ENCODE measurements at places on chromosomes 7 and 10.

GRCh38 chr10:61097026-61097425, 153.0 kb upstream of the RHOBTB1 start:
- DNase-seq = no peak

DNA sequence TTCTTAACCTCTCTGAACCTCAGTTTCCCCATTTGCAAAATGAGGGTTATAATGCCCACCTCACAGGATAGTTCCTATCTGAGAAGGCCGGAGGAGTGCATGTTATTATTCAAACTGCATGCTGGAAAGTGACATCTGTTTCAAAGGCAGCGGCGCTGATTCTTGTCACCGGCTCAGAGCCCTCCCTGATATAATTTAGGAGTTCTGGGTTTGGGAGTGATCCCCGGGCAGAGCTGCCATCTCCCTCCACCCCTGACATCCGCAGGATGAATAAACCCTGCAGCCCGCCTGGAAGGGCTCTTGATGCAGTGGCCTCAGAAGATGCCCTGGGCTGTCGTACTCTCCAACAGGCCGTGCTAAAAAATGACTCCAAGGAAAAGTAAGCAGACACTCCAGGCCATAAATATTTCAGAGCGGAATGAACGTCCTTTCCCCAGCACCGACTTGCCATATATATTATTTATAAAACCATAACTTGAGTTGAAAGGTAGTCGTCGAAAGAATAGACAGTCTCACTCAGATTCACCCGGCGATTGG, 47.0 kb upstream of the MYL10 start:
- DNase-seq = no peak

GRCh38 chr10:89183571-89183970, 23.5 kb downstream of the CH25H start:
- DNase-seq = no peak

- no peak for DNase-seq
Measured at GRCh38 chr10:71367271-71367670, 29.4 kb upstream of the CDH23 start.

- DNase-seq = no peak
Measured at GRCh38 chr10:126702181-126702580, 31.7 kb upstream of the C10orf90 start.

GRCh38 chr10:114266521-114266920, 27.5 kb downstream of the VWA2 start:
- no peak for DNase-seq

- DNase-seq = no peak
Measured at GRCh38 chr10:124127965-124128810, 34.8 kb upstream of the CHST15 start.

GRCh38 chr7:111224354-111225231, 133.7 kb downstream of the LRRN3 start:
- no peak for DNase-seq

DNA sequence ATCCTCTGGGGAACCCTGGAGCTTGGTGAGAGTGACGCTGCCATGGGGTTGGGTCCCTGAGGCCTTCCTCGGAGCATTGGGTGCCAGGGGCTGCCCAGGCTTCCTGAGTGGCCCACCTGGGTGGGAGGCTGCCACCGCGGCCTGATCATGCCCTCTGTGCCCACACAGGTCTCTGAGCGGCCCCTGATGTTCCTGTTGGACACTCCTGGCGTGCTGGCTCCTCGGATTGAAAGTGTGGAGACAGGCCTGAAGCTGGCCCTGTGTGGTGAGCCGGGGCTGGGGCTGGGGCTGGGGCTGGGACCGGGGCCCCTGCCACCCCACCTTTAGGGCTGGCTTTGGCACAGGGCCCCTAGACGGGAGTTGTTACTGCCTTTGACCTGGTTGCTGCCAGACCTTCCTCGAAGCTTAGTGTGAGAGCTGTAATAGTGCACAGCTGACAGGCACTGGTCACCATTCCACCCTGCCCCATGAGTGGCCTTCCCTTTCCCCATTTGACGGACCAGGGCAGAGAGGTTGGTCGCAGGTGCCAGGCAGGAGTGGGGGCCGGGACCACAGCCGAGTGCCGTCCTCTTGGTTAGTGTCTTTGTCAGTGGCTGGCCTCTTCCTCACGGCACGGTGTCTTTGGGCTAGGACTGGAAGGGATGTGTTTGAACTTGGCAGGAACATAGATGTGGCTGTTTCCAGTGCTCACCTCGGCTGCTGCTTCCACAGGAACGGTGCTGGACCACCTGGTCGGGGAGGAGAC, 8.2 kb downstream of the MTG1 start:
- DNase-seq = no peak

- DNase-seq = no peak
Measured at GRCh38 chr10:12808014-12808613, 193.4 kb downstream of the CCDC3 start.

GRCh38 chr7:41029072-41029499, 673.8 kb downstream of the INHBA start:
- peak; percentile 87 for DNase-seq

DNA sequence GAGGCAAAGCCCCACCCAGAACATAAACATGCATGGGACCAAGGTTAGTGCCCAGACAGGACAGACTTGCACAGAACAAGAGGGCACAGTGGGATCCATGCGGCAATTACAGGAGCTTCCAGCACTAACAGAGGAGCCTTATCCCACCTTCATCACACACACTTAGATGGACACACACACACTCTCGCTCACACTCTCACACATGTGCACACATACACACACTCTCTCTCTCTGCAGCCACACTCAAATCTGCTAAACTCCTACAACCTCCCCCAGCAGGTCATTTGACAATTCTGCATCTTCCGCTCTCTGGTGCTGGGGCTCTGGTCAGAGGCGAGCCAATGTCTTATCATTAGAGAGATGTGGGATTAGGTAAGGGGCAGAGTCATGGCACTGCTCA, 120.5 kb downstream of the UBE2H start:
- no peak for DNase-seq

DNA sequence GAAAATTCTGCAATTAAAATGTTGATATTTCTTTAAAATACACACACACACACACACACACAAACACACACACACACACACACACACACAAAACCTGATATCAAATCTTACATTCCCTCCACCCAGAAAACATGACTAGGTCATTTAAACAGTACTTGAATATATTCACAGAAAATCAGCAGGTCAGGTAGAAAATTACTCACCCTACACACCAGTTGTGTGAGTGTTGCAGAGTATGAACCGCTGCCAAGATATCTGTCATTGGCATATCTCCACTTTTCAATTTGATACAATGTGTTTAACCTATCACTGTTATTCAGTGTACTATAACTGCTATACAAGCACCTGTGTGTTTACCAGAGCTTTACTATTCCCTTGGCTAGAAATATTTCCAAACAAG, 283.6 kb upstream of the LRRTM3 start:
- DNase-seq = no peak

DNA sequence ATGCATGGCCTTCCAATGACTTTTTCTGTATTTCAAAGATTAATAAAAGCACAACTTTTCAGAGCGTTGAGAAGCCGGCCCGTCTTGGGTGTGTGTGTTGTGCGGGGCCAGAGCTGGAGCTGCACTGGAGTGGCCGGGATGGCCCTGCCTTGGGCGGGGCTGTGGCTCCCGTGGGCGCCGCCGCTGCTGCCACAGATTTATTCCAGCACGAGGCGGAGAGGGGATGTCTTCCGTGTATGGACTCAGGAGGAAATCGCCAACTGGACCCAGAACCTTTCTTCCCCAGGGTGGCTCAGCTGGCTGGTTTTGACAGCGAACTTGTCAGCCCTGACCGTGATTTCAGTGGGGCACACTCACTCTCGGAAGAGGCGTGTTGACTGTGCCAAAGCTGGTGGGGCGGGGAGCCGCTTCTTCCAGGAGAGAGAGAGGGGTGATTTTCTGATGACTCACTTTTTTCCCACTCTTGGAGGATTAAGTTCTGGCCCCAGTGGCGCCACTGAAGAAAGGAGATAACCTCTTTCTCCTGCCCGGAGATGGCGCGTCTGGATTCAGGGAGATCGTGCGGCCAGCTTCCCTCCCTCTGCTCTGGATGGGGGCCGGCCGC, 72.4 kb downstream of the DNAJB6 start:
- no peak for DNase-seq

DNA sequence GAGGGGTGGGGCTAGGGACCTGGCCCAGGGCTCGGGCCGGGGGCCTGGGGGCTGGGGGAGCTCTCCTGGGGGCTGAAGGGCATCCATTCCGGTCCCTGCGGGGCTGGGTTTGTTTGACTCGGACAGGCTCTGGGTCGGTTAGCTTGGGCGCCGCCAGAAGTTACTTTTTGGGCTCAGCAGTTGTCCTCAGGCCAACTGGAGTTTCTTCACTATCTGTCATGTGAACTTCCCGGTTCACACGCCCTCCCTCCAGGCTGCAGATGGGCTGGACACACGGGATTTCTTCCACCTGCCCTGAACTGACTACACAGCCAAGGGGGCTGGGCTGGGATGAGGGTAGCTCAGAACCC, 3.8 kb downstream of the SLC4A2 start:
- DNase-seq = peak; percentile 64

DNA sequence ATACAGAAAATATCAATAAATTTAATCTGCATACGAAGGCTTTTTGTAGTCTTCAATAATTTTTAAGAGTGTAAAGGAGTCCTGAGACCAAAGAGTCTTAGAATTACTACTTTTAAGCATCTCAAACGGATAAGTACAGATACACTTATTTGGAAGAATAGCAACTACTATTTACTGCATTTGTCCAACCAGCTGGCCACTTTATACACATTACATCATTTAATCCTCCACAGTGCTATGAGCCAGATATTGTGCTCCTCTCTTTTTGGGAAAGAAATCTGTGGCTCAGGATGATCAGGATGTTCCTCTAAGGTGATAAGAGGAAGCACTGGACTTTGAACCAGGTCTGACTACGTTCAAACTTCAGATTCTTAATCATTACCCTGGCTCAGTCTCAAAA, 588.6 kb upstream of the LRRTM3 start:
- DNase-seq = peak; percentile 38

DNA sequence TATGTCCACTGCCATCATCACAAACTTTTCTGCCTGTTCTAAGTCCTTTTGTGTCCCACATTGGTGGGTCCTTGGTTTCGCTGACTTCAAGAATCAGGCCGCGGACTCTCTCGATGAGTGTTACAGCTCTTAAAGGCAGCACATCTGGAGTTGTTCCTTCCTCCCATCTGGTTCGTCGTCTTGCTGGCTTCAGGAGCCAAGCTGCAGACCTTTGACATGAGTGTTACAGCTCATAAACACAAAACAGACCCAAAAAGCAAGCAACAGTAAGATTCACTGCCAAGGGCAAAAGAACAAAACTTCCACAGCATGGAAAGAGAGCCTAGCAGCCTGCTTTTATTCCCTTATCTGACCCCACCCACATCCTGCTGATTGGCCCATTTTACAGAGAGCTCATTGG, 30.2 kb downstream of the ASNS start:
- DNase-seq = no peak

- DNase-seq = no peak
Measured at GRCh38 chr7:128738570-128739047, 550 bp upstream of the CALU start.

DNA sequence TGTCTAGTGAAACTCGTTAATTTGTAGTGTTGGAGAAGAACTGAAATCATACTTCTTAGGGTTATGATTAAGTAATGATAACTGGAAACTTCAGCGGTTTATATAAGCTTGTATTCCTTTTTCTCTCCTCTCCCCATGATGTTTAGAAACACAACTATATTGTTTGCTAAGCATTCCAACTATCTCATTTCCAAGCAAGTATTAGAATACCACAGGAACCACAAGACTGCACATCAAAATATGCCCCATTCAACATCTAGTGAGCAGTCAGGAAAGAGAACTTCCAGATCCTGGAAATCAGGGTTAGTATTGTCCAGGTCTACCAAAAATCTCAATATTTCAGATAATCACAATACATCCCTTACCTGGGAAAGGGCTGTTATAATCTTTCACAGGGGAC, 187.6 kb downstream of the CFTR start:
- no peak for DNase-seq

GRCh38 chr10:70928140-70928539, 39.8 kb upstream of the PCBD1 start:
- DNase-seq = no peak

GRCh38 chr10:22427890-22428571, 82.7 kb downstream of the SPAG6 start:
- DNase-seq = peak; percentile 85

- DNase-seq = peak; percentile 64
Measured at GRCh38 chr10:15211464-15211979, 43.0 kb upstream of the NMT2 start.

- no peak for DNase-seq
Measured at GRCh38 chr10:28312572-28312971, 9.7 kb upstream of the MPP7 start.

GRCh38 chr7:1046722-1047679, 2.7 kb downstream of the GPR146 start:
- DNase-seq = no peak

DNA sequence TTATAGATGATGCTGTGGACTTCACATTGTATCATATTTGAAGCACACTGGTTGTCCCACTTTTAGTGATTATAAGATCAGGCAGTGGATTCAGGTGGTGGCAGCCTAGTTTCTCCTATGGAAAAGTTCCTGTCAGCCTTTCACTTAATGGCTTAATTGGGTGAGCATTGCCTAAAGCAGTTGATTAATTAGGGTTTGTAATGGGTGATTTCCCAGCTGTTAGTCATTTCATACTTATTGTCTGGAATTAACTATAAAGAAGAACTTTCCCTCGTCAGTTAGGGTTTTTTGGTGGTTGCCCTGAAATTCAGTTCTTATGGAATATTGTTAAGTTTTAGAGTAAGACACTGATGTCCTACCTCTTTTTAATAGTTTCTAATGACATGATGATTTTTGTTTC, 78.8 kb downstream of the SLC25A40 start:
- DNase-seq = no peak

DNA sequence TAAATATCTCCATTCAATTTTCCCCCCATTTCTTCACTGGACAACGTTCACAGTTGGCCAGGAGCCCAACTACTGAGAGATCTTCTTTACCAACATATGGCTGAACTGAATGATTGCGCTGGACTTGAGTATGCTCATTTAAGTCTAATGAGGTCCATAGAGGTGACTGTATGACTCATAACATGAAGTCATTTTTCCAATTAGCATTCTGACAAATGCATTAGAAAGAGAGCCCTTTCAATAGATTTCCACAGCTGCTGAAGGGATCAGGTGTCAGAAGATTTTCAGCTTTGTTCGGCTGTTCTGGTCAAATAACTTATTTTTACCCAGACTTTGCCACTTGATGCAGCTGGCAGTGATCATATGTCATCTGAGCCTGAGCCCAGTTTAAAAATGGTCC, 438.0 kb downstream of the ETV1 start:
- DNase-seq = peak; percentile 57

- DNase-seq = no peak
Measured at GRCh38 chr10:43953672-43954071, 305.0 kb upstream of the ZNF32 start.

- no peak for DNase-seq
Measured at GRCh38 chr10:67225226-67225625, 299.4 kb downstream of the LRRTM3 start.

DNA sequence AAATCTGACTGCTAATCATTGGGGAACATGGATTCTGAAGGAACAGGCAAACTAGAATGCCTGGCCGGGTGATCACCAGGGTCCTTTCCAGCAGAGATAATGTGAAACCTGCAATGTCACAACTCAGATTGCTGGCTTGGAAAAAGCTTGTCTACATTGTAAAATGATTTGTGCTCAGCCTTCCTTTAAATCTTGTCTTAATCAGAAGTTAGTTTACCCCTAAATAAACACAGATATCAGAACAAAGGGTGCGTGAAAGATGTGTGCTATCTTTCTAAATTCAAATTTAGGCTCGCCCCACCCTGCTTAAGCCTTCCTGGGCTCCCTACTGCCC, 26.3 kb downstream of the COBL start:
- no peak for DNase-seq

- no peak for DNase-seq
Measured at GRCh38 chr10:80280071-80280800, 9.2 kb downstream of the MAT1A start.

Measured in muscle of back (tissue), 13 donors.